Mesenteric fat pad (tissue), 1 donor: ENCODE measurements at places on chromosomes 5 and 9. TPM values are rescaled to one million over a fixed set of nuclear protein-coding genes. Genes with fewer than 3 reads are reported as not detected.

Gene IRX1
- not detected for total RNA-seq

Gene PCDHA13
- 0.58 TPM for total RNA-seq

Gene OR13J1
- total RNA-seq: not detected

Gene GBA2
- total RNA-seq: 54.5 TPM

Gene FOXI1
- total RNA-seq: not detected
